ENCODE measurements at places on chromosomes 13 and 19.

DNA sequence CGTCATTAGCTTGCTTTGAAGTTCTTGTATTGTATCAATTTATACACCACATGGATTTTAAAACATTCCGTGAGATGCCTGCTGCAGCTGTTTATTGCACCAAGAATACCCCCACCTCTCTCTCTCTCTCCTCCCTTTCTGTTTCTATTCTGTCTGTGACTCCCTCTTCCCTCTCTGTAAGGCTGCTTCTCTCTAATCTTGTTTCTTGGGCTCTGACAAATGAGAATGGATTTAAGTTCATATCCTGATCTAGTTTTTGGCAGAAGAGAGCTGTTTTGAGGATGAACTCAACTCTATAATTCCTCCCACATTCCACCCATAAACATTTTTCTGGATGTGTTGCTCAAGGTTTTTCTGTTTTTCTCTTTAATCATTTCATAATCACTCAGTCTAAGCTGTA is 144.3 kb upstream of the FRY start:
- DNase-seq = no peak

DNA sequence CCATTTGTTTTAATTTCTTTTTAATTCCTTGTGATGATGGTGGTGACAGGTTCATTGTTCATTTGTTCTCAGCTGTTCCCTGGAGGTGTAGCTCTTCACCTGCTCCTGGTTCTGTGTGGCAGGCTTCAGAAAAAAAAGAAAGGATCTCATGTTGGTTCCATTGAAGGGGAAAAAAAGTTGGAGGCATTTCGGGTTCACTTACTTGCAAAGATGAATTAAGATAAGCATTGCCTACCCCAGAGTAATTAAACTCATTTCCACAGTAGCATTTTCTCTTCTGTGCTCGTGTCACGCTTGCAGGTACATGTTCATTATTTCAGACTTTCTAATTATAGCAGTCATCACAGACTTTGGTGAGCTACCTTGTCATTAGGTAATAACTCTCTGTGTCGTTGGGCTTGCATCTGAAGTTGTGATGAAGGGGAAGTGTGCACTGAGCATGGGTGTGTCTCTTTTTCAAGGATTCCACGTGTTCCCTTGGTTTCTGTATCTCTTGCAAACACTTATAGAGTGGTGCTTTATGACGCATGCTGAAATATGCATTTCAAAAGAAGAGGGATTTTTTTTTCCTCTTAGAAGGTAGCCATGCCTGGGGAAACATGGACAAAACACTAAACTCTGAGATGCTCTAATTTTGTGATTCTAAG is 69.1 kb downstream of the MTUS2 start:
- no peak for DNase-seq

GRCh38 chr19:14502334-14503092 is 6.6 kb upstream of the GIPC1 start:
- no peak for DNase-seq

GRCh38 chr13:45482571-45483173 is 17.9 kb downstream of the COG3 start:
- DNase-seq = no peak

DNA sequence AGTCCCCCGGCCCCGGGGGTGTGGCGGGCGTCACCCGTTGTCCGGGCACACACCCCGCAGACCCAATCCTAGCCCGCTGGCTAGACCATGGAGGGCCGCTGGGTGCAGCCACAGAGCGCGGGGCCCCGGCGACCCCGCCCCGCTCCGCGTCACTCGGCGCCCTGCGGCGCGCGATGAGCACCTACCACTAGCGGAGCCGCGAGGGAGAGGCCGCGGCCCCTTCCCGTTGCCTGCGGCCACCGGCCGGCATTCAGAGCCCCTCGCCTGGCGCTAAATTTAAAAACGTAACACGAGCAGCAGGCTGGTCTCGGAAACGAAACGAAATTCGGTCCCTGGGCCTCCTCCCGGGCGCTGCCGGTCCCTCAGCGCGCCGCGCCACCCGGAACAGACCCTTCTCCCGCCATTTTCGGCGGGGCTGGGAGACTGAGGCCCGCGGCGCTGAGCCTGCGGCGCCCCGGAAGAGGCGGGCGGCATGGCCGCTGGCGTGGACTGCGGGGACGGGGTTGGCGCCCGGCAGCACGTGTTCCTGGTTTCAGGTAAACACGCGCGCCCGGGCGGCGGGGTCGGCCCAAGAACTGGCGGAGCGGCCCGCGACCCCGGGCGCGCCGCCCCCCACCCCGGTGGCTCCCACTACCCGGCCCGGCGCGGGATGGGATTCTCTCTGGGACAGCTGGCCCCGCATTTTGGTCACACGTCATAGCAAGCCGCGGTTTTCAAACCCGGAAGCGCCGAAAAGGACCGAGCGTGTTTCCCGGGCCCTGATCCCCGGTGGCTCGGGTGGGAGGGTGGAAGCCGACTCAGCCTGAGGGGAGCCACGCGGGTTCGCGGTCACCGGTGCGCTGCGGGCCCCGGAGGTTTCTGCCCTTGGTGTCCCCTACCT is at the start of gene RNASEH2B:
Gene RNASEH2B (plus strand): TSS at position 187 of the 880 bp plus-strand sequence. CDS start 286 bp downstream, at position 473.
- no peak for DNase-seq

DNA sequence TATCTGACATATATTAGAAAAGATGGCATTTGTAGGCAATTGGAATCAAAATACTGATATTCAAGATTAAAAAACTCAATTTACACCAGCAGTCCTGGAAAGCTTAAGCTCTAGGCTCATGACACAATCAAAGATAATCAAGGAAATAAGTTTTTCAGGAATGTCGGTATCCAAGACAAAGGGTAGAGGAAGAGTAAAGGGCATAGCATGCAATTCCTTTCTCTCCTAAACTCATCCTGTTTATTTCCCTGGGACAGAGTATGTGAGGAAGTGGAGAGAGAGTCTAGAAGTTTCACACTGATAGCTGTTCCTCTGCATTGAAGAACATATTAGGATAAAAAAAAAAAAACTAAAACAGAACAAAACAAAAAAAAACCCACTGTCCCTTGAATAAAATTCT is 2452.1 kb downstream of the PCDH9 start:
- no peak for DNase-seq

GRCh38 chr19:17754634-17755442 is 3.6 kb downstream of the FCHO1 start:
- DNase-seq = no peak

GRCh38 chr13:91017031-91017668 is 330.3 kb upstream of the MIR17HG start:
- no peak for DNase-seq

- DNase-seq = no peak
Observed at GRCh38 chr19:1997353-1998233, 17.9 kb downstream of the BTBD2 start.

GRCh38 chr13:79775830-79776229 is 294.9 kb downstream of the NDFIP2 start:
- DNase-seq = no peak

- no peak for DNase-seq
Observed at GRCh38 chr19:17259118-17259780, 5.3 kb downstream of the USHBP1 start.

DNA sequence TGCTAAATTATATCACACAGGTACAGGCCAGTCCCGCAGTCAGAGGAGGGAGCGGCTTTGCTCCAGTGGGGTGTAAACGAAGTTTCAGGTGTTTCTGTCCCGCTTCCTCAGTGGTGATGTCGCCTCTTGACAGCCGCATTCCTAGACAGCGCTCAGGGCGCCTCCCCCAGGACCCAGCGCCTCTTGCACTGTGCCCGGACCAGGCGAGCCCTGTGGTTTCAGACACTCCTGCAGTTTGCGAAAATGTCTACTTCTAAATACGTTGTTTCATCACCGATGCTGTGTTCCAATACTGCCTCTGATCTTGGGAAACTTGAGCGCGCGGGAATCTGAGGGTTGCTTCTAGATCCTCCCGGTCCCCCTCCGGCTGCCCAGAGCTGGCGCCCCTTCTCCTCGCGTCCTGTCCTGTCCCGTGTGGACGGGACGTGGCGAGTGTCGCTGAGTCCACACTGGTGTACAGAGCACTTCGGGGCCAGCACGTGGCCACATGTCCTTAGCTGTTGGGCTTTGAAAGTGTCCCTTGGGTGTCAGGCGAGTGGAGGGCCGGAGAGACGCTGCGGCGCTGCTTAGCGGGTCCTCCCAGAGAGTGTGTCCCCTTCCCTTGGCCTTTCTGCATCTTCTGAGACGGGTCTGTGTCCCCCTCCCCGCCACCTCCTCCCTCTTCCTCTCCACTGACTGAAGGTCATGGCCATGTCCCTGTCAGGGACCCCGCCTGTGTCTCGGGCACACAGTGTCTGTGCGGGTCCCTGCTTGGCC is 14.6 kb upstream of the RPS15 start:
- DNase-seq = no peak

GRCh38 chr13:101639711-101640110 is 187.2 kb downstream of the ITGBL1 start:
- no peak for DNase-seq

GRCh38 chr13:34502621-34503020 is 439.4 kb upstream of the NBEA start:
- DNase-seq = no peak

- no peak for DNase-seq
Observed at GRCh38 chr13:29648760-29649159, 53.3 kb upstream of the SLC7A1 start.

DNA sequence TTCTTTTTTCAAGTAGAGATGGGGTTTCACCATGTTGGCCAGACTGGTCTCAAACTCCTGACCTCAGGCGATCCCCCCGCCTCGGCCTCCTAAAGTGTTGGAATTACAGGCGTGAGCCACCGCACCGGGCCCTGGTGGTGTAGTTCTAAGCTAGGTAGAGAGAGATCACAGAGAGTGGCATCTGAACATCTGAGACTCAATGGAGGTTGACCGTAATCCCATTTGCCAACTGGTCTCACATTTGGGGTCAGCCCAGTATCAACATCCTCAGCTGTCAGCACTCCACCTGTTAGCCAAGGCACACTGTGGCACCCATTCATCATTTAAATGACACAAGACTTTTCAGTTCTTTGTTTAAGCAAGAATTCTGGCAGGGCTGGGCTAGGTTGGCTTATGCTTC is 8.1 kb downstream of the SELENOW start:
- no peak for DNase-seq

DNA sequence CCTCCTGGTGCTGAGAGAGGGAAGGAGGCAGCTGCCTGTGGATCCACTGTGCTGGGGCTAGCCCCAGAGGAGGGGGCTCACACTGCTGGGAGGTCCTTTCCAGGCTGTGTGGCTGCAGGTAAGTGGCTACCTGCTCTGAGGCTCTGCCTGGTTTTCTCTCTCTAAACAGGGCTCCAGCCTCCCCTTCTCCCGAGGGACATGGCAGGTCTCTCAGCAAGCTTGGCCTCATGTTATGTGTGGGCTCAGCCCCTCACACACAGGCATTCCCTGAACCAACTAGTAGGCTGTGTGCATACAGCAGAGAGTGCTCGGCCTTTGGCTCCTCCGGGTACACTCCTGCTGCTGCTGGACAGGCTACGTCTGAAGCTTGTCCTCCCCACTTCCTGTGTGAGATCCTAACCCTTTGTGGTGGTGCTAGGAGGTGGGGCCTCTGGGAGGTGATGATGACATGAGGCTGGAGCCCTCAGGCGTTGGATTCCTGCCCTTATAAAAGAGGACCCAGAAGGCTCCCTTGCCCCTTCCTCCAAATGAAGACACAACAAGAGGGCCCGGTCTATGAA is 4.2 kb downstream of the ZNF835 start:
- no peak for DNase-seq

- DNase-seq = peak; percentile 58
Observed at GRCh38 chr19:35037716-35038622, 3.6 kb upstream of the HPN start.

DNA sequence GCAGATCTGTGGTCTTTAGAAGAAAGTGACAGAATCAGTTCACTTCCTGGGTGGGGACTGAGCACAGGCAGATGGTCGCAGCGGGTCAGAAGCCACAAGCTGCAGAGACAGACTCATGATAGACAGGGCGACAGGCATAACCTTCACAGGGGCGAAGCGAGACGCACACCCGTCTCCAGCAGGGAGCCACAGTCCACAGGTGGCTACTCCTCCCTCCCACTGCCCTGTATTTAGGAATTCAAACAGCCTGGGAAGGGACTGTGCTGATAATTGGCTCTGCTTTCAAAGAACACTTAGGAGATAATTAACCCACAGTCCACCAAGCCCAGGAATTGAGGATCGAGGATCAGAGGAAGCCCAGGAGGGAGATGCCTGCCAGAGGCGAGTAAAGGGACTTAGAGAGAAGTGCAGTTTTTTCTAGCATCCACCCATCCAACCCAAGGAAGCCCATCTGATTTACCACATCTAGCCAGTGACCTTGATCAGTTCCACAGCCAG is 23.2 kb downstream of the RFX2 start:
- DNase-seq = no peak

- DNase-seq = no peak
Observed at GRCh38 chr13:20425819-20426219, 99.8 kb downstream of the CRYL1 start.

- no peak for DNase-seq
Observed at GRCh38 chr13:99640260-99640659, 139.0 kb downstream of the TM9SF2 start.

DNA sequence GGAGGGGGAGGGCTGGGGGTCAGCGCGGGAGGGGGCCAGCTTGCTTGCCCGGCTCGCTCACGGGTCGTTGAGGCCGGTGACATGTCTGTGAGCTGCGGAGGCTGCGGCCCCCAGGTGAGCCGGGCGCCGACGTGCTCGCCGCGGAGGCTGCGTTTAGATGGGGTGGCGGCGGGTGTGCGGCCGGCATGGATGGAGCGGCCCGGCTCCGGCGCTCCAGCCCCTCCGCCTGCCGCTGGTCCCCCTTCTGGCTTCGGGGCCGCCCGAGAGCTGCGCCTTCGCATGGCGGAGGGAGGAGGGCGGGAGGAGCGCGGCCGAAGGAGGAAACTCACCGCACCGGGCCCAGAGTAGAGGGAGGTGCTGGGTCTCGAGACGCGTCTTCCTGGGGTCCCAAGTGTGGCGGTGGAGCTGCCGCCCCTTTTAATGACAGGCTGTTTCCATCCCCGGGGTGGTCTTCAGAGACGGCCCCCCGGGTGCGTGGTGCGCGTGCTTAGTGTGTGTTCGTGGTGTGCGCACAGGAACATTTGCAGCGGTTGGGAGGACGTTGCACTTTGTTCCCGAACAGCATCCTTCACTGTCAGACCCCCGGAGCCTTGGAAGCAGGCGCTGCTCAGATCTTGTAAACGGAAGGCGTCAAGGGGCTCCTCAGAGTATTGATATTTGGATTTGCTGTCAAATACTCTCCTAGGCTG is at the start of gene AKAP11:
Gene AKAP11 (plus strand): TSS at position 38 of the 689 bp plus-strand sequence. CDS start 14,197 bp downstream, outside the sequence.
- no peak for DNase-seq

DNA sequence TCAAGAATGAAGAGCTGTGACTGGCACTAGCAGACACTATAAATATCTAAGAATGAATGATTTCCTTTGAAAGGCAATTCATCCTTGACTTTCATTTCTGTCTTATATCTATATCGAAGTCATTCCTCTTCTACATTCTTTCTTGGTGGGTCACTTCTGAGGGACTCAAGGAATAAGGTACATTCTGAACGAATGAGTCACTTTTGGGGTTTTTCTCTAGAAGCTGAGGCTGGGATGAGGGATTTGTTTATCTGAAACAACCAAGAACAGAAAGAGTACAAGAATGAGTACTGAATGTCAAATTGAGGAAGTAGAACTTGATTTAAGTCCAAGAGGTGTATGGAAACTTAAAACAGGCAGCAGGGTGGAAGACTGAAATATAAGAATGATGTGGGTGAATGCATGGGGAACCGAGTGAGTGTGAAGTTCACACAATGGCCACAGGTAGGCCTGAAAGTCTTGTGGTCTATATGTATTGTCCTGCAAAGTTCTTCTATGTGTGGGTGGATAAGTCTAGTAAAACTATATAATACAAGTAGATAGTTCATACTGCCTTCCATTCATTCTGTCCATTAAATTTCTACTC is 343.9 kb downstream of the OXGR1 start:
- no peak for DNase-seq

Measured in cerebellar nuclear complex (tissue), 1 donor.